ENCODE measurements at places on chromosomes 7 and 10.

DNA sequence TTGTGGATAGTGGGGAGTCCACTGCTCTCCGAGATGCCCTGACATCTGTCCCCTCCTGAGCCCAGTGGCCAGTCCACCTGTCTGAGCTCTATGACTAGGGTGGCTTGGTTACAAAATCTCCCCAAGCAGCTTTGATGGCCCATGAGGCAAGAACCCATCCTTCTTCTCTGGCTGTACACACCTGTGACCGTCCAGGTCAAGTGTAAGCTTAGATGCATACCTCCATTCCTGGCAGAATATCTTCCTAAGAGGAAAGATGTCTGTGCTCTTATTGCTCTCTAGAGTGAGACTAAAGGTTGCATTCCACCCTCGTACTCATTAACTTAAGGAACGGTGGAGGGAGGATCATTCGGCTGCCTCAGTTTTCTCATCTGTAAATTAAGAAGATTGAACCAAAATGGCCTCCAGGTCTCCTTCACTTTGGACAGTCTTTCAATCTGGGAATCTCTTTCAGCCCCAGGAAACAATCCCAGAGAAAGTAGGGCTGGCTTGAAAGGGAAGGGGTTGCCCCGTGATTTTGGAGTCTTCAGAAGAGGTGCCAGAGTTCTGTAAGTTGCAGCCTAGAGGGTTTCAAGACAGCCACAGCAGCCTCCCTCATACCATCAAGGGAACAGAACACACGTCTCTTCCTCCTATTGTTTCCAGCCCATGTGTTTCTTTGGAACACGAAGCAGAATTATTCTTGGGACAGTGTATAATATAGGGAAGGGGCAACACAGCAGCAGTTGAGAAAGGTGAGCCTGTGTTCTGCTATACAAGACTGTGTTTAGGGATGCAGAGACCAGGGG lies 5.5 kb downstream of the HOXA4 start:
- no peak for DNase-seq

- no peak for DNase-seq
These were observed 9.6 kb downstream of the ATP5F1C start for GRCh38 chr10:7797582-7797981.

- no peak for DNase-seq
These were observed 25.2 kb upstream of the OTUD1 start for GRCh38 chr10:23413629-23414089.

DNA sequence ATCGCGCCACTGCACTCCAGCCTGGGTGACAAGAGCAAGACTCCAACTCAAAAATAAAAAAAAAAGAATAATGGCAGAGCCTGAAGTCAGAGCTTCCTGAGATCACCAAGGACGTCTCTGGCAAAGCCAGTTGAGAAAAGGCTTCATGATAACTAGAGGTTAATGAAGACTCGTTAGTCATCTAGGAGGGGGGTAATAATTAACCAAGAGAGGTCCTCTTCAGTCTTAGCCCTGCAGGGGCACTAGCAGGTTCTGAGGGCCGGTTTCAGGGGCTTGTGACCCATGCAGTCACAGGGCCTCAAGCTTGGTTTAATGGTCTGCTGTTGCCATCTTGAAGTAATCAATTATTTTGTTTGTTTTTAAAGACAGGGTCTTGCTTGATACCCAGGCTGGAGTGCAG lies 28.6 kb upstream of the PROSER2 start:
- DNase-seq = no peak

DNA sequence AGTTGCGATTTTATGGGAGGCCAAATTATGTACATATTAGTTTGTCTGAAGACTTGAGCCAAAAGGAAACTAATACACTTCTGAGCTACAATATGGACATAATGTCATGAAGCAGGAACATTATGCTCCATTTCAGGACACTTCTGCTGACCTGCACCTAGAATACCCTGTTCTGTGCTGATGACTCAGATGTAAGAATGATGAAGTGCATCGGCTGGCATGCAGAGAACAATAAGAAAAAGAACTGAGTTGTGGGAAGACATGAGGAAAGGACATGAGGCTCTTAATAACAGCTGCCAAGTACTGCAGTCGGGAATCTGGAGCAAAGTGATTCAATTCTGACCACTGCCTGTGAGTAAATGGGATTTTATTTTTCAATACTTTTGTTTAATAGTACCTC lies 192.9 kb upstream of the VSTM2A start:
- DNase-seq = no peak

GRCh38 chr10:35783305-35783838 lies 141.3 kb upstream of the FZD8 start:
- DNase-seq = no peak

GRCh38 chr10:106972381-106972780 lies 192.1 kb downstream of the SORCS1 start:
- no peak for DNase-seq

DNA sequence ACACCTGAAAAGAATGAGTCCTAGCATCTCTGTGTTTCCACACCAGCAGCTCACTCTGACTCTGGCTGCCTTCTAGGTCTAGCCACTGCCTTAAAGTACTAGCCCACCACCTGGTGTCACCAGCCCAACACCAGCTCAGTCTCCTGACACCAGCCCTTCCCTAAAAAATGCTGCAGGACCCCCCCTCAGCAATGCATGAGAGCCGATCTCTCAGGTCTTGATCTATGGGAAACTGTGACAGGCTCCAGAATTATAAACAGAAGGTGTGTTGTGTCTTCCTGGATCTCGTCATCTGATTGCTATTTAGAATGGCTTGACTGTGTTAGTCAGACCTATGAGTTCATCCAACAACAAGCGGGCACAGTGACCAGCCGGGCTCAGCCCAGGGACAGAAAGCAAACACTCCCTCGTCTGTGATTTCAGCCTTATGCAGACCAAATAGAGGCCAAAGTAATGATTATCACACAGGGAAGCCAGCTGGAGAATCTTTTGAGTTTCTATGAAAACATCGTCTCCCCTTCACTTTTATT lies 66.6 kb downstream of the CUBN start:
- DNase-seq = no peak

GRCh38 chr7:65892161-65892560 lies 19.3 kb downstream of the VKORC1L1 start:
- DNase-seq = no peak

DNA sequence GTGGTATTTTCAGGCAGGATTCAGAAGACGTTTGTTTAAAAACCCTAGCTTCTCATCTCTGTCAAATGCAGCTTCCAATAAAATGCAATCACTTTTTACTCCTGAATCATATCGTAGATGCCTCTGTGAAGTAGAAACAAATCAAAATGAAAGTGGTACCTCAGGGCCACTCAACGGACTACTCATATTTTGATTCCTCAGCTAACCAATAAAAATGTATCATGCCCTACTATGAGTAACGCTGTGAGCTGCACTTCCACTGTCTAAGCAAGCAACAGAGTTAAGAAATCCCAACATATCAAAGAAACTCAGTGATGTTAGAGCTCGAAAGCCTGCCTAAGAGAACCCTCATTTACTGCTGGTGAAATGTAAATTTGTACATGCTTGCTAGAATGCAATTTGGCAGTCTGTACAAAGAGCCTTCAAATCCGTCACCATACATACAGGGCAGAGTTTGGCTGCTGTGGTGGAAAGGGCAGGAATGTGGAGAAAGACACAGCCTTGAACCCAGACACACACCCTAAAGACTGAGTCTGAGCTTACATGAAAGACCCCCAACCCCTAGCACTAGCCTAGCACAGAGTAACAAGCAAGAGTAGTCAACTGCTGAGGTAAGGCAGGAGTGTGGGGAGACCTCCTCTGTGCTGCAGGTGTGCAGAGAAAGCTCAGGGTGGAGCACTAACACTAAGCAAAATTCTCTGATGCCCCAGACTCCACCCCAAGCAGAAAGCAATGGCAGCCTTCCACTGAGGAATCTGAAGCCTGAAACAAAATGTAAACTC lies 151.5 kb downstream of the ANK3 start:
- no peak for DNase-seq

DNA sequence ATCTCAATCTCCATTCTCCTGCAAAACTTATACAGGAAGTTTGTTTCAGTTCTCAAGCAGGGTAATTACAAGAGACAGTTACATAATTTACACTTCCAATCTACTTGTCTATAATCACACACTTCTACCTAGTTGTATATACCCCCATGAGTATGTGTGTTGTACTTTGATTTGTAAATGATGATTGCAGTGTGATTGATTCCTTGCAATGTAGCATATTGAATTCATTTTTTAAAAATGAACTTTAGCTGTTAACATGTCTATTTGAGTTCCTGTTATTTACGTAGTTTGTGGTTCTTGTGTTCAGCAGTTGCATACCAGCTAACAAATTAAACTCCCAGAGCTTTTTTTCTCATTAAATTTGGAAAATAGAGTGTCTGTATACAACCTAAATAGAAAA lies 102.5 kb upstream of the SAMD8 start:
- DNase-seq = no peak

- no peak for DNase-seq
These were observed 160.2 kb upstream of the SVIL start for GRCh38 chr10:29794776-29795611.

GRCh38 chr7:11274074-11274473 lies 300.4 kb downstream of the PHF14 start:
- DNase-seq = no peak

- DNase-seq = no peak
These were observed 3.8 kb upstream of the PDCD4 start for GRCh38 chr10:110867807-110868465.

- DNase-seq = no peak
These were observed 229.7 kb downstream of the EXOC4 start for GRCh38 chr7:133482599-133482998.

DNA sequence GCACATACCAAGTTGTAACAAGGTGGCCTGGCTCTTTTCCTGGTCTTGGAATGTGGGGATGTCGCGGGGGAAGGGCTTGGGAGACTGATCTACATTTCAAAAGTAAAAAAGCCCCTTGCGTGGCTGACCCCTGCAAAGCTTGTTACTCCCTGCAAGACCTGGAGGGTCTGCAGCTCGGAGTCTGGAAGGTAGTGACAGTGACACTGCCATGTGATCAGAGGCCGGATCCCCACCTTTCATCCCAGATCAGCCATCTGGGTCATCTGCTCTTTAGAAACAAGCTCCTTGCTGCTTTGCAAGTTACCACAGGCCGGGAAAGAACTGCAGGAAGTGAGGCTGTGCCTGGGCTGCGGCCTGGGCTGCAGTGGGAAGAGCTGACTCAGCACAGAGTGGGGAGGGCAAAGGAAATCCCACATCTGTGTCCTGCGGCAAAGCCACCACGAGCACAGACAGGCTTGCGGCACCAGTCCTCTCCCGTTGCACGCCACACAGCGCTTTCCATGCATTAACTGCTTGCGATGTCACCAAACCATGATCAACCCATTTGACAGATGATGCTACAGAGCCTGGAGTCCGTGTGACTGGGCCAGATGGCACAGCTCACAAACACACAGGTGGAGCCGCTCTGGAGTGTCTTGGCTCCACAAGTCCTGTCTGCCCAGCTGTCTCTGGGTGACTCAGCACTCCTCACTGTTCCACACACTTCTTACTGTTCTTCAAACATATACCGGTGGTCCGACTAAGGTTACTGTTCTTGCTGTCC lies 97.7 kb downstream of the SH3PXD2A start:
- DNase-seq = peak; percentile 45

- DNase-seq = no peak
These were observed 90.0 kb downstream of the PRKAG2 start for GRCh38 chr7:151786936-151787335.

DNA sequence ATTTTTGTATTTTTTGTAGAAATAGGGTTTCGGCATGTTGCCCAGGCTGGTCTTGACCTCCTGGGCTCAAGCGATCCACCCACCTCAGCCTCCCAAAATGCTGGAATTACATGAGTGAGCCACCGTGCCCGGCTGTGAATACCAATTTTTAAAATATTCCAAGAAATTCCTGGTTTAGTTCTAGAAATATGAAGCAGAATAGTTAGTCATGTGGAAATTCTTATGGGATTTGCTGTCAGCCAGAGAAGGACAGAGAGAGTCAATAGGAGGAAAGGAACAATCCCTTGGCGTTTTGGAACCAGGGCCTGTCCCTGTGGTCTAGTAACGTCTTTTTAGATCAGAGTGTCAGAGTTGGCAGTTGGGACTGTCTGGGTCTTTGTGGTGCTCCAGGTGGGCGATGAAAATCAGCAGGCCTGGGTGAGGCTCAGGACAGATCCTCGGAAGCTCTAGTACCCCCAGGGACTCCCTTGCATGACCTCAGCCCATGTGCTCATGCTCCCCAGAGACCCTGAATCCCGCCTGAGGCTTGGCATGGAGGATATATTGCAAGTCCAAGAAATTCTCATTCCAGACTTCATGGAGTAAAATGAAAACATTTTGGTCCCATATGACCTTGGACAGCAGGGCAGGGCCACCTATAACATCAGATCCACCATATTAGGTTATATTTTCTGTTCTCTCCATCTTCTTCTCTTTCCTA lies 7.8 kb downstream of the NODAL start:
- no peak for DNase-seq

DNA sequence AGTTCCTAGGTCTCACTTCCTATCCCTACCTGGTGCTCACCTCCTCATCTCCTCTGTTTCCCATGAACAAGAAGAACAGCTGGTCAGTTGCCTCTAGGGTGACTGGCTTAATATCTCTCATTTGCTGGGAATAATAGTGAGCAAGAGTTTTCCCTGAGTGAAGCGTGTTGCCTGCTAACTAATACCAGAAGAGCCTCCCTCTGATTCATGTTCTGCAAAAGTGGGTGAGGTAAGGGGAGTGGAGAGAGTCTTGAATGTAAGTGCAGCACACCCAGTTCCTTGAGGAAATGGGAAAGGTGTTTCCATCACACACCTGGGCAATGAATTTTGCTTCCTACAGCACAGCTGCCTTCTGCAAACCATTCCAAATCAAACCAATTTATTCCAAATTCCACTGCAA lies 29.6 kb downstream of the FZD1 start:
- DNase-seq = no peak

DNA sequence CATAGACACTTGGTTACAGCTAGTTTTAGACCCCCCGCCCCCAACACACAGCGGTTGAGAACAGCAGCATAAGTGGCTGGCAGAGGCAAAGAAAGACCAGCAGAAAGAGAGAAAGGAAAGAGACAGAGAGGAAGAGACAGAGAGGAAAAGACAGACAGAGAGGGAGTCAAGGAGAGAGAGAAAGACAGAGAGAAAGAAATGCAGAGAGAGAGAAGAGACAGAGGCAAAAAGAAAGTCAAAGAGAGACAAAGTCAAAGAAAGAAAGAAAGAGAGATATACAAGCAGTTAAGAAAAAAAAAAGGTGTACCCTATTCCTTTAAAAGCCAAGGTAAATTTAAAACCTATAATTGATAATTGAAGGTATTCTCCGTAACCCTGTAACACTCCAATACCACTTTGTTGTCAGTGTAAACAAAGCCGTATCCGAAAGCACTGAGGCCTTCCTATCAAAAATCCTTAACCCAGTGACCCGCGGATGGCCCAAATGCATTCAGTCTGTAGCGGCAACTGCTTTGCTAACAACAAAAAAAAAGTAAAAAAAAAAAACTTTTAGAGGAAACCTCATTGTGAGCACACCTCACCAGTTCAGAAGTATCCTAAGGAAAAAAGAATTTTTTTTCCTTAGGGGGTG lies 11.9 kb upstream of the SLC12A9 start:
- DNase-seq = no peak

DNA sequence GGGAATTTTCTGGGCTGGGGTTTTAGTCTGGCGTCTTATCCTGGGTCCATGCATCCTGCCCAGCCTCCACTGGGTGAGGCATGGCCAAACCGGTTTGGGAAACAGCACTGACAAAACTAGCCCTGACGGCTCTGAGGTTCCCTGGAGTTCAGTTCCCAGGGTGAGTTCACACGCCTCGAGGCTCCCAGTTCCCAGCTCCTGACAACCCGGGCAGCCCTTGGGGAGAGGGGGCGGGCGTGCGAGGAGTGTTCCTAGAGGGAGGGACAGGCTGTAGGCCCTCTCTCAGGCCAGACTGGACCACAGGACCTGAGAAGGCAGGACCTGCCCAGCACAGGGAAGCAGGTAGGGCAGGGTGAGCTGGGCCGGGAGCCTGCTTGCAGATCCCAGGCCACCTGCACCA lies 82.3 kb upstream of the PPIF start:
- DNase-seq = no peak

- no peak for DNase-seq
These were observed 170.9 kb upstream of the NPVF start for GRCh38 chr7:25399000-25399750.

Measured in activated CD4-positive, alpha-beta T cell treated with anti-CD3 and anti-CD28 coated beads, Interleukin-2, amount 50 U/mL, for 4 hours (primary cell).